Posterior cingulate gyrus (tissue), 11 donors: ENCODE measurements at places on chromosomes 3 and 15.

DNA sequence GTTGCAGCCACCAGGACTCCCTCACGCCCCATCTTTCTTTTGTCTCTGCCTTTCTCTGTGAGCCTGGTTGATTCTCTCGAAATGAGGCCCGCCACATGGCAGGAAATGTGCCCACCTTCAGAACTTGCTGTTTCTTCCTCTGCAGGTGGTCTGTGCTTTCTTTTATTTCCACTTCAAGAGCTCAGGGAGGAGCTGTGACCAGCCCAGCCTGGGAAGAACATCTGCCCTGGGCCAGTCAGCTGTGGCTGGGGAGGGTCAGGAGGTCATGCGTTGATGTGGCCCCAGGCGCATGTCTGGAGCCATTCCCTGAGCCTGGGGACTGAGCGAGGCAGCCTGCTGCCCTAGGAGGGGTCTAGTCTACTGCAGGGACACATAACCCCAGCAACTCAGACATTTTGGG, 8.0 kb downstream of the FBLN2 start:
- no peak for DNase-seq

- no peak for DNase-seq
These were observed 48.1 kb downstream of the SETMAR start for GRCh38 chr3:4351164-4351855.

DNA sequence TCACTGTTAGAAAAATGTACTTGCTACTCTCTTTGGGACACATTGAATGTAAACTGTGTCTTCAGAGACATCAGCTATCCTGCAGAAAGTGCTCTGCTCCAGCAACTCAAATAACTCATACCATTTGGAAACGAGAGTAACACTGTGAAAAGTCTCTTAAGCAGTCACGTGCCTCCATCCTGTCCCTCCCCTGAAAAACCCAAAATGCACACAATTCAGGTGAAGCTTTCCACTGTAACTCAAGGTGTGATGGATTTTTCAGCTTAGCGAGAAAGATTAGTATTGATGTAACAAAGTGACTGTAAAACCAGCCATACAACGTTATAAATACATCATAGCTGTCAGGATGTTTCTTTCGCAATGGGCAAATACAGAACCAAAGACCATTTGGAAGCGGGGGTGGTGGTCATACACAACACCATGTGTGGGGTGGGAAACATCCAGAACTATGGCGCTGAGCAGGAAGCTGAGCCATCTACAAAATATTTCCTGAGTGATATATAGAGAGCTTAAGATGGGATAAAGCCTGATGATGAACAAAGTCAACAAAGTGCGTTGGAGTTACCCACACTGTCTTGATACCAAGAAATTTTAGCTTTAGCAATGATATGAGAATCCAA, 332.3 kb downstream of the FOXP1 start:
- no peak for DNase-seq

- no peak for DNase-seq
These were observed 712 bp downstream of the RTF1 start for GRCh38 chr15:41417418-41418195.

- DNase-seq, result peak; percentile 54
These were observed 11.3 kb downstream of the SHQ1 start for GRCh38 chr3:72836923-72837322.

GRCh38 chr3:169604118-169604517, 59.4 kb downstream of the MECOM start:
- DNase-seq, result no peak

DNA sequence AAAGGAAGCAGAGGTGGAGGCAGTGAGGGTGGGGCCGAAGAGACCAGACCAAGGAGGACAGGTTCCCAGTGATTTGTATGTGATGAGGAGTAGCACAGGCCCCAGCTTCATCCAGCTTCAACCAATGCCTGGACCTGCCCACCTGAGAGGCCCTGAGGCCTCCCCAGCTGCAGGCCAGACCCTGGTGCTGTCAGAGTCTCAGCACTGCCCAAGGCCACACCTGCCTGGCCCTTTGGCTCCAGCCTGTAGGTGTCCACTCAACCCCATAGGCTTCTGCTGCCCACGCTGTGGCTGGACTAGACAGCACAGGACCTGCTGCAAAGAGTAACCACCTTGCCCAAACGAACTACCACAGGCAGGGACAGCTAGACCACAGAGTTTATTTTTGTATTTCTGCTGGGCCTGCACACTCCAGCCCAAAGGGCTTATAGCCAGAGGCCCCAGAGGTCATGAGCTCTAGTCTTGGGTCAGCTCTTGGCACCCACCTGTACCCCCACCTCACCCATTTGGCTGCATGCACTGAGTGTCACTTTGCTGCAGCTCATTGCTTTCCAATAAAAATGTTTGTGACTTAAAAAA, 81.9 kb upstream of the CDV3 start:
- DNase-seq, result no peak

- no peak for DNase-seq
These were observed 109.6 kb upstream of the FXR1 start for GRCh38 chr3:180802837-180803236.

- DNase-seq, result no peak
These were observed 131.1 kb downstream of the ADAMTSL3 start for GRCh38 chr15:83784975-83785374.

- no peak for DNase-seq
These were observed 585 bp downstream of the CSK start for GRCh38 chr15:74782259-74783071.

GRCh38 chr3:132245552-132246142, 71.6 kb upstream of the ACP3 start:
- no peak for DNase-seq

DNA sequence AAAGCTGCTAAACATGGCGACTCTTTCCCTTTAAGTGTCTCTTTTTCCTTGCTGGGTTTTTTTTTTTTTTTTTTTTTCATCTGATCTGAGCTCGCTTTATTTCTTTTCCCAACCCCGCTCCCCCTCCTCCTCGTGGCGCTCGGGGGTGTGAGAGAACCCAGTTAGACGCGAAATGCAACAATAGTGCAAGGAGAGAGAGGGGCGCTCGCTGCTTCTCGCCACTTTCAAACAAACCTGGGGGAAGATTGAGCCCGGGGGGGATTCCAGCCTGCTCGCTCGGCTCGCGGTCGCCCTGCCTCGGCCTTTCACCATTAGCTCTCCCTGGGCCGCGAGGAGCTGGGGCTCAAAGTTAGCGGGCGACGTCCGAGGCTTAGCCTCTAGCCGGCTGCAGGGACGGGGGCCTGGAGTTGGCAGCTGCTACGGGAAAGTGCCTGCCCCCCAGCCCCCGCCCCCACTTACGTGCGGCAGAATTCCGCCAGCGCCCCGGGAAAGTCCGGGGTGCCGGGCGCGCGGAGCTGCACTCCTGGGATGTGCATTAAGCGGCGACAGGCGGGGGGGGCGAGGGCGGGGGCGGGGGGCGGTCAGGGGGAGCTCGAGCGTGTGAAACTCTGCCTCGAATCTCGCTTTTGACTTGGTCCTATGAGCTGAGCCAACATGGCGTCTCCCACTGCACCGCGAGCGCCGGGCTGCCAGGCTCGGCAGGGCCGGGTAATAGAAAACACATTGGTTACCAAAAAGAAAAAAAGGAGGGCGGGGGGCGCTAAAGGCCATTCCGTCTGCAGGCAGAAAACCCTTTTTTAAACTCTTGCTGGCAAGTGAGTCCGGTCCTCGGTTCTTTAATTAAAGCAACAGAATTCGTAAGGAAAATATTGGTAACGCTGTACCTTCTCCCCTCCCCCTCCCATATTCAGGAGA, 10.4 kb downstream of the NR2F2 start:
- DNase-seq, result no peak

GRCh38 chr15:33068007-33068481, 126.5 kb downstream of the FMN1 start:
- no peak for DNase-seq

GRCh38 chr3:194270627-194271459, 80.3 kb downstream of the CPN2 start:
- peak; percentile 89 for DNase-seq

- no peak for DNase-seq
These were observed 334.1 kb downstream of the THSD4 start for GRCh38 chr15:71449363-71449762.

- no peak for DNase-seq
These were observed 100.1 kb upstream of the SPATA12 start for GRCh38 chr3:56960234-56960917.

DNA sequence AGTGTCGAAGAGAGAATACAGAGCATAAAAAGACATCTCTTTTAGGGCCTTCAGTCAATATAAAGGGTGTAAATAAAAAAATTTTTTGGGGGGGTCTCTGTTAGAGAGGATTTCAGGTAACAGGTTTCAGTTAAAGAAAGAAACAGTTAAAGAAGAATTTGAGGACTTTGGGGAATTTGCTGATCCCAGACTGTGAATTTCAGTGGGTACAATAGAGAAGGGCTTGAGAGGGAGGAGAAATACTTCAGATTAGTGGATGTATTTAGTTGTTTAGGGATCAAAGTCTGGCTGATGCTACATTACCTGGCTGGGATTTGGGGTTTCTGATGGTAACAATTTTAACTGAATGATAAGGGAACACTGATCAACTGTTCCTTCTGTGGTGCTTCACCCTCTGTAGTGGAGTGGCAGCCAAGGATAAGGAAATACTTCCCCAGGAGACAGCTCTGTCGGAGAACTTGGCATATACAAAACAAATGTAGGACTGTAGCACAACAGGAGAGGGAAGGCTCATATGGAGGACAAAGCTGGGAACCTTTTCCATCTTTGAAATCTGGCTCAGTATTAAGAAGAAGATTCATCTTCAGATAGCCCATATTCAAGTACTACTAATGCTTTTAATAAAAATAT, 79.2 kb downstream of the MEF2A start:
- no peak for DNase-seq

- DNase-seq, result peak; percentile 92
These were observed 1.4 kb upstream of the WNT5A start for GRCh38 chr3:55488398-55489055.

DNA sequence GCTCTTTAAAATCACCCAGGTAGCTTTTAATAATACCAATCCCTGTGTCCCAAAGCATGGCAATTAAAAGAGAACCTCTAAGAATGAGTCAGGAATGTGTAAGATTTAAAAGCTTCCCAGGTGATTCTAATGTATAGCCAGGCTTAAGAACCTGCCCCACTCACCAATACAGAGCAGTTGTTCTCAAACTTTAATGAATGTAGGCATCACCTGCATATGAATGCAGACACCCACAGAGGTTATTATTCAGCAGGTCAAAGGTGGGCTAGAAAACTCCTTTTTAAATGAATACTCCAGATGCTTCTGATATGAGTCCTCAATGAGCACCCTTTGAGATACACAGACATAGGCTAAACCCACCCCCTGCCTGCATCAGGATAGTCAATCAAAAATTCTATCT, 298.1 kb upstream of the KCNMB2 start:
- DNase-seq, result no peak

DNA sequence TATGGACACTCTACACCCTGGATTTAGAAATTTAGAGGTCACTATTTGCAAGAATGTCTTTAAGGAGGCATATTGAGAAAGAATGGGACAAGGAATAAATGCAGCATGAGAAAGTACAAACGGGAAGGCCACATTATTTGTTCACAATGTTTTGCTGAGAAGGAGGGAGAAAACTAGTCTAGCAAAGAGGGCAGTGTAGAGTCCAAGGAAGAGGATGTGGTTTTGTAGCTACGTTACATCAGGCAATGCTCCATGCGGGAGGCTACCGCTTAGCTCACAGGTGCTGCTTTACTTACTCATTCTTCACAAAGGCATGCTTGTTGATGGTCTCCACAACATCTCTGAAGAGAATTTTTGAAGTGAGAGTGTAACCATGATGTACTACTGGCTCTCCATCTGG, 191.1 kb downstream of the PLCH1 start:
- DNase-seq, result no peak

DNA sequence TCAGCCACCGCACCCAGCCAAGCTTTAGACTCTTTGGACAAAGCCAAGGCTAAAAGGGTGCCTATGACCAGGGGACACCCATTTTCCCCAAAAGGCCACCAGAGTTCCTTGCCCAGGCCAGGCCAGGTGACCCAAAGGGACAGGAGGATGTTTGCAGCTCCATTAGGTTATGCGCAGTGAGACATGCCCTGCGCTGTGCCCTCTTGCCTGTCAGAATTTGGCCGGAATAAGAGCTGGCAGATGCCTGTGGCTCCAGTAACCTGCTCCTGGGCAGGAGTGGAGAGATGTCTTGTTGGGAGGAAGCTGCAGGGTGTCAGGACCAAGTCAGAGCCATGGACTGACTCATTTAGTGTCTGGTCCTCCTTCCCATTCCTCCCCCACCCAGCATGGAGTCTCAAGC, 20.5 kb downstream of the DNASE1L3 start:
- no peak for DNase-seq

- no peak for DNase-seq
These were observed 1333.5 kb upstream of the CADM2 start for GRCh38 chr3:83625261-83625660.

- DNase-seq, result no peak
These were observed 445 bp downstream of the EFCAB12 start for GRCh38 chr3:129428007-129428375.

DNA sequence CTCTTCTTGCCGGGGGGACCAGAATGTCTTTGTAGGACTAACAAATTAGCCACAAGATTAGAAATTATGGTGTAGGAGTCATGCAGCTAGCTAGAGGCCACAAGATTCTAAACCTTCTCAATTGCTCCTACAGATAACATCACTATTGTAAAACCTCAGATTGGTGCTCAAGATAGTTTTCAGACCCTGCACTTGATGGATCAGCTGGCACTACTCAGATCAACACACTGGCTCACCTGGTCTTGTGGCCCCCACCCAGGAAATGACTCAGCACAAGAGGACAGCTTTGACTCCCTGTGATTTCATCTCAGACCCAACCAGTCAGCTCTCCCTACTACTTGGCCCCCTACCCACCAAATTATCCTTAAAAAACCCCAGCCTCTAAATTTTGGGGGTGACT, 124.1 kb upstream of the RASGRP1 start:
- DNase-seq, result no peak

DNA sequence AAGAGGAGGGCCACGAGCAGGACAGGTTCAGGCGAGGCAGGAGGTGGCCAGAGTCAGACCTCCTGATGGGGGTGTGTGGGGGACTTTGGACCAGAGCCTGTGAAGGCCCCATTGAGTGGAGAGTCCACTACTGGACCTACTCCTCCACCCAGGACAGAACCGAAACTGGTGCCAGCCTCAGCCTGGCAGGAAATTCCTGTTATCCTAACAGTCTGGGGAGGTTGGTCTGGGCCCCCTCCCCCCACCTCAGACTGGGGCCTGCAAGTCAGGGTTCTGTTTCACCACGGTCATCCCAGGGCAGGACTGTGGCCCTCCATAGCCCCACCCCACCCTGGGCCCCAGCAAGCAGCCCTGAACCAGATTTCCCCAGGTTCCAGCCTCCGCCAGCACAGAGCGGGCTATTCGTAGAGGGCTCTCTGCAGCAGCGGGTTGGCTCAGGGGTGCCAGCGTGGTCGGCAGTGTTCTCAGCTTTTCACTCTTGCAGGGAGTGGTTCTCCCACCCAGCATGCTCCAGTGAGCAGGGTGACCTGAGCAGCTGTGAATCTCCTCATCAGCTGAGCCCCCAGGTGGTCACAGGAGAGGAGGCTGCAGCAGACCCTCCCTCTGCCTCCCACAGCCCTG, 217.3 kb downstream of the TBC1D2B start:
- no peak for DNase-seq

DNA sequence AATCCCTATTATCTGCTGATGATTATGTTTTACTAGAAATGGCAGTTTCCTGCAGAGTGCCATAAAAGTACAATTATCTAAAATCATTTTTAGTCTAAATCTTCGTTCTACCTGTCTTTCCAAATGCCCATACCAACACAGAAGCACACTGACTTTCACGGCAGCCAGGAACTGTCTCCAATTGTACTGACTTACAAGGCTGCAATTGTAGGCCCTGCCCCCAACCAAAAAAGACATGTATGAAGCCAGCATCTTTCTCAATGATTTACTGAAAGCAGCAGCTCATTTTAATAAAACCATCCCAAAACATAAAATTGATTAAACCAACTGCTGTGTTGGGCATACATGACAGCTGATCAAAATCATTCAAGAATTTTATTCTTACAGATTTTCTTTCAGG, 119.0 kb downstream of the TBC1D5 start:
- DNase-seq, result peak; percentile 33
